Mucosa of gallbladder (tissue), 1 donor: ENCODE measurements at places on chromosomes 7 and 10. TPM values are rescaled to one million over a fixed set of nuclear protein-coding genes. Genes with fewer than 3 reads are reported as not detected.

- no peak for DNase-seq
Observed at GRCh38 chr7:30301751-30302150, 17.4 kb downstream of the ZNRF2 start.

DNA sequence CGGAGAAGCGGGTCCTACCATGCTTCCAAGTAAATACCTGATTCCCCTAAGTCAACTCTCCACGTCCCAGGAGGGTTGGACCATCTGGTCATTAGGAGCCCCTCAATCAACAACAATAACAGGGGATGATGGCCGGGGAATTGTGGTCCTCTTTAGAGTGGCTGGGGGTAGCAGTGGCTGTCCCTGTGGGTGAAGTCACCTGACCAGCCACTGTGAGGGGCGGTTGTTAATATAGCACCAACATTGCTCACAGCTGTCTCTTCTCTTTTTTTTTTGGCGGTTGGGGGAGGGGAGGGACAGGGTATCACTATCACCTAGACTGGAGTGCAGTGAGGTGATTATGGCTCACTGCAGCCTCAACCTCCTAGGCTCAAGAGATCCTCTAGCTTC, 67.9 kb downstream of the SPDYE5 start:
- DNase-seq, result no peak

DNA sequence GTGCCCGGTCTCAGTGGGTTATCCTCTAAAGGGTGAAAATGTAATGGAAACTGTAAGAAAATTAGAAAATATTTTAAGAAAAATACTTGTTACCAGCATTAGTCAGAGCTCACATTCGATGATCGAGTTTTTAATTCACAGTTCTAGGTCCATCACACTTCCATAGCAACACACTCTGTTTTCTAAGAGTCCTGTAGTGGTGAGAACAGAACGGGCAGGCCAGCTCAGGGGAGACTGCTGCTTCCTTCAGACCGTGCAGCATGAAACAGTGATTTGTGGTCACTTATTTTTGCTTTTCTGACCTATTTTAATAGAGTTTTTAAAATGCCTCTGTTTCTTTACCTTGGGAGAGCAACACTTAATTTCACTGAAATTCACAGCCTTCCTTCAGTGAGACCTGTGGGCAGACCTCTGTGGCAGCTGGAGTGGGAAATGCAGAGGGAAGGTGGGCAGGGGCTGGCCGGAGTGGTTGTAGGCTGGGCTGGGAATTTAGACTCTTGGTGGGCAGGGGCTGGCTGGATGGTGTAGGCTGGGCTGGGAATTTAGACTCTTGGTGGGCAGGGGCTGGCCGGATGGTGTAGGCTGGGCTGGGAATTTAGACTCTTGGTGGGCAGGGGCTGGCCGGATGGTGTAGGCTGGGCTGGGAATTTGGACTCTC, 1.5 kb downstream of the SUN1 start:
- DNase-seq, result no peak

DNA sequence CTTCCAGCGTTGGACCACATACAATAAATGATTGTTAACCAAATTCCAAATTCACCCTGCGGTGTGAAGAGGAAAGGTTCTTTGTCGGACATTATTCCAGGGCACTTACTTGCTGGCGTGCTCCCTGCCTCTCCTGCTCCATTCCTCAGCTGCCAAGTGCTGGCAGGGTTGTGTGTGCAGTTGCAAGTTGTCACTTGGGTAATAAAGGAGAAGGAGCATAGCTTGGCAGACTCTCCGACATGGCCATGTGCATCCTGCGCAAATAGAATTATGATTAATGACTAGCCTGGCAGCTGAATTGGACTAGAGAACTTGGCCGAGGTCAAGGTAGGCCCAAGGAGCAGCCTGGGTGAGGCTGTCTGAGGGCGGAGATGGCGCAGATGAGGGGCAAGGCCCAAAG, 92.3 kb upstream of the ELMO1 start:
- DNase-seq, result no peak

DNA sequence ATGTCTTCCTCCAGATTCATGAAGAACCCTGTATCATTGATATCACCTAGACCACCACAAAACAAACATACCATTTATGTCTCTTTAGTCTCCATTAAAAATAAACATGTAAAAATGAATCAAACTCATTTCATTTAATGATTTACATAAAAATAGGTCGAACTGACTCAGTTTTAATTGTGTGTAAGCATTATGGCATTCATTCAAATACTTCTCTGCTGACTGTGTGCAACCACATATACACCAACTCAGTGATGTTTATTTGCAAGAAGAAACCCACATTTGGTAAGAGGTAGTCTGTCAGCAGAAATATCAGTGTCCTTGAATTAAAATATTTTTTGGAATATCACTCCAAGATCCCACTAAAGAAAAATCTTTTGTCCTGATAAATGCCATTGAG, 30.5 kb downstream of the ABCB1 start:
- no peak for DNase-seq

Gene TAS2R3
- total RNA-seq, result 1.5 TPM

DNA sequence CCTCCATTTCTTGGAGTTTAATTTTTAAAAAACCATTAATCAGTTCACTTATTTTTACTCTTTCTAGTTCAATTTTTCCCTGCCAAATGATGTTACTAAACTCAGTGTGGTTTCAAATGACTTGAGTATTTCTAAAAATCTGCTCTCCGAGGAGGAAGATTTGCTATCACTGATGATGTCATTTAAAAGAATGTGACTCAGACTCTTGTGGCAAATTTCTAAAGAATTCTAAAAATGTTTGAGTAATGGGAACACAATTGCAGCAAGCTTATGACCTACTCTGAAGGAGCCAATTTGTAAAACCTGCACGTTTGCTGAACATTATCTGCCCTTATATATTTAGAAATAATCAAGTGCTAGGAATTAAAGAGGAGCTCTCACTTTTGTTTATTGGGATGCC, 88.6 kb downstream of the SPAG6 start:
- no peak for DNase-seq

Gene RAB18
- total RNA-seq, result 104 TPM

Gene CPA1
- total RNA-seq, result 27.8 TPM

- no peak for DNase-seq
Observed at GRCh38 chr10:13973742-13974141, 357.0 kb downstream of the FRMD4A start.

Gene MALRD1
- total RNA-seq, result 2.3 TPM
